ENCODE measurements at places on chromosomes 1 and 21.

DNA sequence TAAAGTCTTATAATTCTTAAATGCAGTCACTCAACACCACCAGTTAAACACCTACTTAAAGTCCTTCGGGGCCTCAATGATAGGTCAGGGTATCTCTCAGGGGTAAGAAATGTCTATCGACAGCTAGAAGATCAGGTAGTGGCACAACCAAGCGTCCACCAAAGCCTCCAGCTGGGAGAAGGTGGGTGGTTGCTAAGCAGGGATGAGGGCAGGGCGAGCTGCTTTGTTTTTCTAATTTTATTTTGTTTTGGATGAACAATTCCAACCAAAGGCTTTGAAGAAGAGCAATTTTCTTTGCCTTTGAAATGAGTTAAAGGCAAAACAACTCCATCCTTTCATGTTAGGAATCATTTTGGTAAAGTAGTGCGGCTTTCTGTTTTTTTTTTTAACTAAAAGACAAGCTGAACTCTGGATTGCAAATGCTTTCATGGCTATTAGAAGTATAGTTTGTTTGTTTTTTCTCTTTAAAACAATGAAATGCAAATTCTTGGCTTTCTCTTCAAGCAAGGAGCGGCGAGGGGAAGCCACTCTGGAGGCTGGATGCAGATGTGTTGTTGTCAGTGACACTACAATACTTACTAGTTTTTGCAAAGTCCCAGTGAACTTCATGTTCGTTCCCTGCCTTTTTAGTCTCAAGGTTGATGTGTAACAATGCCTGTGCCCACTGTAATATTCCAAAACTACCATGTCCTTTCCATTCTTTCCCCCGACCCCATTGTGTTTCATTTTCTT, 106.0 kb downstream of the MRPS6 start:
- no peak for DNase-seq

DNA sequence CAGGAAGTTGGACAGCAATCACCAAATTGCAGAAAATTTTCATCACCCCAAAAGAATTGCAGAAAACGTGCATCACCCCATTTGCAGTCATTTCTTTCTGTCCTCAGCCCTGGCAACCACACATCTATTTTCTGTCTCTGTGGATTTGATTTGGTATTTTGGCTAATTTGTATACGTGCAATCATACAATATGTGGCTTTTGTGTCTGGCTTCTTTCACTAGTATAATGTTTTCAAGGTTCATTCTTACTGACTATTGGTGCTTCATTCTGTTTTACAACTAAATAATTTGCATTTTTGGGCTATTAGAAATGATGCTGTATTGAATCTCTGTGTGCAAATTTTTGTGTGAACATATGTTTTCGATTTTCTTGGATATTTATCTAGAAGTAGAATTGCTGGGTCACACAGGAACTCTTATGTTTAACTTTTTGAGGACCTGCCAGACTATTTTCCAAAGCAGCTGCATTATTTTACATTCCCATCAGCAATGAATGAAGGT, 24.8 kb upstream of the PRDM2 start:
- no peak for DNase-seq

GRCh38 chr1:115218034-115218405, 120.0 kb downstream of the NGF start:
- no peak for DNase-seq

- no peak for DNase-seq
Measured at GRCh38 chr1:117061986-117062415, 1.9 kb downstream of the TTF2 start.

DNA sequence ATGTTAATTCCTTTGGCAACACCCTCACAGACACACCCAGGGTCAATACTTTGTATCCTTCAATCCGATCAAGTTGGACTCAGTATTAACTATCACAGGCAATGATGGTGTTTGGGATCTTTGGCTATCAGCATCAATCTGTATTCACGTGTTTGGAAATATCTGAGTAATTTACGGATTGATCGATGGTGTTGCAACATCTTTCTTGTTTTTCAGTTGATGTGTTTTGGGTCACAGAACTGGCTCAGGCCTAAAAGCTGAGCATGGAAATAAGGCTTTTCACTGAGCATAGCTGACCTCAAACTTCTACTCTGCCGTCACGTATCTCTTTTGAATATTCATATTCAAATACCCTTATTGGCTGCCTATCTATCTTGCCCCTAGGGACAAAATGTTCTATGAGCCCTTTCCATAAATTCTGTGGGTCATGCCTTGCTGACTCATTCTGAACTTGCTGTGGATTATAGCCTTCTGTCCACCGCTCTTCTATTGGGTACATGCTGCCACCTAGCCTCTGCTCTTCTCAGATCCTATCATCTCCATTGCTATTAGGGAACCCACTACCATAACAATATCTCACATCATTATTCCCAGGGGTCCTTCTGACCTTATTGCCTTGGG, 156.0 kb downstream of the PDE4B start:
- no peak for DNase-seq

- no peak for DNase-seq
Measured at GRCh38 chr1:245001252-245001651, 136.9 kb upstream of the HNRNPU start.

DNA sequence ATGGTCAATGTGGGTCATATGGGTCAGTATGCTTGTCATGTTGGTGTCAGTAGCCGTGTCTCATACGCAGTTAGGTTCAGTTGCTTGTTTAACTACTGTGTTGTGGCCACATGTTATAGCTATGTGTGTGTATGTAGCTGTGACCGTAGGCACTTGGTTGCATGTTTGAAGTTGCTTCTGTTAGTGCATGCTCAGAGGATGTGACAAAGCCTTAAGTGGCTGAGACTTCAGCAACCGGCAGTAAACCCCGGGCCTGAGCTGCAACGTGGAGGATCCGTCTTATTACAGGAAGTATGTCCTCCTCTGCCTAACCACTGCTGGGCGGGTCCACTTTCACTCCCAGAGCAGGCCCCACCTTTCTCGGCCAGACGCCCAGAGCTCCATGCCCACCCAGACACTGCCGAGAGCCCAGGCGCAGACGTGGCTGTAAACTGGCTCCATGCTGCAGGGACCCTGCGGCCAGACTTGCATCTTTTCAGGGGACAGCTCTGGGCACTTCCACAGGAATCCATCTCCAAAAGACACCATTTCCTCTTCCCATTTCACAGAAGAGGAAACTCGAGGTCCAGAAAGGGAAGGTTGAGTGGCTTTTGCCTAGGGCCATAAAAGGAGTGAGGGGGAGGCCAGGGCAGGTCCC, 2.2 kb downstream of the TCEA3 start:
- DNase-seq, result no peak

- DNase-seq, result no peak
Measured at GRCh38 chr1:77354536-77354935, 72.7 kb downstream of the AK5 start.

DNA sequence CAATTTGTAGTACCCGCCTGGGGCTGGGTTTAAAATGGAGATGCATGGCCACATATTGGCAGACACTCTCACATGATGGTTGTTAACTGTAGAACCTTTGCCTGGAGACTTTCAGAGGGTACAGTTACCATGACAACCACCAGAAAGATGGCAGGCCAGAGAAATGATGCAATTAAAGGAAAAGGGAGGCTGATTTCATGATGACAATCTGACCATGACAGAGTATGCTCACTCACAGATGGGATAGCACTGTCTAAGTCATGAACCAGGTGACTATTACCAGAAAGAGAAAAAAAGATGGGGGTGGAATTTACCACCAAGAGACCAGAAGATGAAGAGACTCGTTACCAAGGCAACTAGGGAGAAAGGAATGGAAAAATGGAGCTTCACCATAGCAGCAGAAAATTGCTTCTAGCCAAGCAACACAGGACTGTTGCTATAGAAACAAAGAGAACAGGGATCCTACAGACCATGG, 3.5 kb upstream of the TRIT1 start:
- no peak for DNase-seq

GRCh38 chr21:44421901-44422840, 33.1 kb upstream of the LRRC3 start:
- DNase-seq, result no peak

DNA sequence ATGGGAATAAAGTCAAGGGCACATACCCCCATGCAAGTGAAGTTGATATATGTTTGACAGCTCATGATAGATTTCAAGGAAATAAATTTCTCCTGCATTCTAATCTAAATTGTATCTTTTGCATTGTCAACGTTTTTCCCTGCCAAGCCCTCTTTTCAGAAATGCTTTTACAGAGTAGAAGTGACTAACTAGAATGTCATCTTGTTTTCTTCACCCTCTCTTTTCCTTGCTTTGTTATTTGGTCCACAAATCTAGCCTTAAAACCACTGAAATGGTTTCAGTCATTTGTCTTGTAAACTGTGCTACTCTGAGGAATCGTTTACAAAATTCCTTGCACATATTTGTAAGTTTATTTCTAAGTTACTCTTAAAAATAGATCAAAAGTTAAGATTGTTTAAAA, 600.8 kb upstream of the CXADR start:
- DNase-seq, result no peak

- no peak for DNase-seq
Measured at GRCh38 chr1:110293601-110294104, 45.5 kb upstream of the RBM15 start.

DNA sequence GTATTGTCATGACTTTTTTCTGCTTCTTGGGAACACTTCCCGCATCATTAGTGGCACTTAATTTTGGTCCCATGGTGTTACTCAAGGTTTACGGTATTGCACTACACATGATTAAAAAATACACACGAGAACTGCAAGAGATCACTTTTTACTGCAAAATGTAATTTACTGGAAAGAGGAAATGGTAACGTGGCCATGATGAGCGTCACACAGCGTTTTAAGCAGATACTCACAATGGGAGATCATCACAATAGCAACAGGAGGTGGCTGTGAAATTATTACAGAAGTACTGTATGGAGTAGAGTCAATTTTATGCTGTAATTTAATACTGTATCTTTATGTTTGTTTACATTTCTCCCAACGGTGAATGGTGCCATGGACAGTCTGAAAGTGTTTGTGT, 1510.3 kb downstream of the AMY1C start:
- DNase-seq, result no peak

DNA sequence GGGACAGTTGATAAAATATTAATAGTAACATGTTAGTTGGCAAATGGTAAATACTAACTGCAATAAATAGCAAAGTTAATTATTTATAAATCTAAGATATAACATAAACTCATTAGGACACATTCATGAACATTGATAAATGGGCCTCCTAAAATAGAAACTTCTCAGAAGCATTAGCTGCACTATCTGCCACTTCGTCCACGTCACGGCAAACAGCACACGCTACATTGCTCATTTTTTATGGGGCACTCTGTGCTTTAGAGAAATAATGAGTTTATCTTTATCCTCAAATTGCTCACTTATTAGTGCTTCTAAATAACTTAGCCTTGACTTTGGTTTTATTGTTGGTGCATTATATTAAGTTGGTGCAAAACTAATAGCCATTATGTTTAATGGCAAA, 16.3 kb upstream of the HPCAL4 start:
- no peak for DNase-seq

- no peak for DNase-seq
Measured at GRCh38 chr1:182384387-182384960, 7.1 kb downstream of the GLUL start.

- DNase-seq, result no peak
Measured at GRCh38 chr1:236451796-236452373, 57.8 kb downstream of the EDARADD start.

DNA sequence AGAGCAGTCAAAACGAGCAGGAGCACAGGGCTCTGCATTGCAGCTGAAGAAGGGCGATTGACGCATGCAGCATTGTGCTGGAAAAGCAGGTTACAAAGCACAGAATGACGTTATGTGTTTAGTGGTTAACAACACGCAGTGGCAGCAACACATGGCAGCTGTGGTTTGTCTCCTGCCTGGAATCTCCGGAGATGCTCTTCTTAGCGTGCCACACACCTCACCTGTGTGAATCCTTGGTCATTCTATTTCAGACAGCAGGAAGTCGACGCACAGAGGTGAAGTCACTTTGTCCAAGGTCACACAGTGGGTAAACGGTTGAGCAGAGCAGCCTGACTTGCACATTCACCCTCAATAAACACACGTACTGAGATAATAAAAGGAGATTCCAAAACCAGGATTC, 14.7 kb downstream of the OBSCN start:
- DNase-seq, result no peak

DNA sequence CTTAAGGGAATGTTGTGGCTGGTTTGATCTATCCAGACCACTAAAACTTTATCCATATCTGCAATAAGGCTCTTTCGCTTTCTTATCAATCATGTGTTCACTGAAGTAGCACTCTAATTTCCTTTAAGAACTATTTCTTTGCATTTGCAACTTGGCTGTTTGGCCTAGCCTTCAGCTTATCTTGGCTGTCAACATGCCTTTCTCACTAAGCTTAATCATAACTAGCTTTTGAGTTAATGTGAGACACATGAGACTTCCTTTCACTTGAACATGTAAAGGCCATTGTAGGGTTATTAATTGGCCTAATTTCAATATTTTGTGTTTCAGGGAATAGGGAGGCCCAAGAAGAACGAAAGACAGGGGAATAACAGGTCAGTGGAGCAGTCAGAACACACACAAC, 124.7 kb downstream of the TNFSF18 start:
- DNase-seq, result no peak

GRCh38 chr1:27018316-27018715, 5.7 kb upstream of the TENT5B start:
- no peak for DNase-seq

GRCh38 chr1:110756506-110756905, 81.8 kb upstream of the KCNA3 start:
- no peak for DNase-seq

DNA sequence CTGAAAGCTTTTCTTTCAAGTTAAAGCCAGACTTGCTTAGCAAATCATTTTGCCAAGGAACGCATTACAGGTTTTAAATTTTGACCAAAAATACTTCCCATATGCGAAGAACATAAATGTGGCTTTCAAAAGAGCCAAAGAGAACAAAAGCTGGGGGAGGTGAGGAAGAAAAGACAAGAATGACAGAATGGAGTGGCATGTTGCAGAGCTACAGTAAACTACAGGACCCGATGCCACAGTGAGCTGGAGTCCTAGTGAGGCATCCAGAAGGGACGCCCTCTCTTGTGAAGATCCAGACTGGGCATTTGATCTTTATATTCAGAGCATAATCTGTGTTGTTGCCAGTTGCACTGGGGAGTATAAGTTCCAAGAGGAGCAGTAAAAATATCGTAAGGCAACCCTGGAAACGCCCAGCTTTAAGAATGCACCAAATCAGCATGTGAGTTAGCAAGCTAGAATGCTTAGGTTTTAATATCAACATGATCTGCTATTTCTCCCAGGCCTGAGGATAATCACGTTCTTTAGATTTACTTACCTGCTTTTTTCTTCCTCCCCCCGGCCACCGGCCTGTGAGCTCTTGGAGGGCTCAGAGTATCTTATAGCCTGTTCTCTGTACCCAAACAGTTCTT, 48.4 kb upstream of the HOOK1 start:
- DNase-seq, result no peak

- DNase-seq, result no peak
Measured at GRCh38 chr1:3697104-3697503, 44.8 kb downstream of the TP73 start.

GRCh38 chr1:151065089-151065645, 5.0 kb downstream of the MLLT11 start:
- DNase-seq, result no peak

GRCh38 chr1:199269241-199269640, 630.4 kb downstream of the PTPRC start:
- no peak for DNase-seq
